NCI-H1694 (cell line): ENCODE measurements at places on chromosomes 6 and 20.

GRCh38 chr20:17898548-17898994, 70.0 kb downstream of the SNX5 start:
- no peak for DNase-seq

DNA sequence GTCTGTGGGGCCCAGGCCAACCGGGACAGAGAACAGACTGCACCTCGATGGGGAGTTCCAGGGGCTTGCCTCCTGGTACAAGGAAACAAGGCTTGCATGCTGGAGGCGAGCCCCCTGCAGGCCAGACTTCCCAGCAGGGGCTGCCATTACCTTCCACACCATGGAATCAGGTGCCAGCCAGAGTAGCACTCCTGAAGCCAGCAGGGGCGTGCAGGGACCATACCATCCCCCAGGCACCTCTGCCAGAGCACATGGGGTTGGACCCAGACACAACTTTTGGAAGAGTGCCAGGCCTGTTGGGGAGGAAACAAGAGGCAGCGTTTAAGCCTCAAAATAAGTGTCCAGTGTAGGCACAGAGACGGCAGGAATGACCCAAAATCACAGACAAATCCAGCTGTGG, 6.5 kb downstream of the DDO start:
- no peak for DNase-seq

DNA sequence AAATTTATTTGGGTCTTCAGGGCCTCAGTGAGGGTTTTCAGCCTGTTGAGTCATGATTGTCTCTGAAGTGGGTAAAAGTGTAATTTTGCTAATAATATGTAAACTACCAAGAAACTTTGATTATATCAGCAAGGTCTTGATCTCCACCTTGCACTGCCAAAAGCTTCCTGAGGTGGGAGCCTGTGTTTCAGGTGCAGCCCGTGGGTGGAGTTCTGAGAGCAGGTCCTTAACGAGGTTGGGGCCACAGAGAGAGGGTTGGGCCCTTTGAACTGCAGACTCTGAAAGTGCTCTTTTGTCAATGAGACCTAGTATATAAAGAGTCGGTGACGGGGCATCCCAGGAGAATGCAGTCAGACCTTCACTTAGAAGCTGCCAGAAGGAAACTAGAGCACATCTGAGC, 129.7 kb upstream of the MAP3K4 start:
- no peak for DNase-seq

DNA sequence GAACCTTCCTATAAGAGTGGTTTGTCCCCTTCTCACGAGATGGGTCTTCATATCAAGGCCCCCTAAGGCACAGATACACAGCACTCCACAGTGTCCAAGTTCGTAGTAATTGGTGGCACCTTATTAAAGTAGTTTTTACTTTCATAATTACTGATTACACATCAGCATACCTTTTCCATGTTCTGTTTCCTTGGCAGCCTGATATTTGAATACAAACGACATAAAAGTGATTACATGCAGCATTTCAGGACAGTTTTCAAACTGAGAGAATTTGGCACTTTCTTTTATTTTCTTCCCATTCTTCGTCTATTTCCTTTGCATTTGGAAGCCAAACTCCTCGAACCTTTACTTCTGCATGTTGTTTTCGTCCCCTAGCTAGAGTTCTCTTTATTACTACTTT, 139.7 kb downstream of the MTHFD1L start:
- no peak for DNase-seq

DNA sequence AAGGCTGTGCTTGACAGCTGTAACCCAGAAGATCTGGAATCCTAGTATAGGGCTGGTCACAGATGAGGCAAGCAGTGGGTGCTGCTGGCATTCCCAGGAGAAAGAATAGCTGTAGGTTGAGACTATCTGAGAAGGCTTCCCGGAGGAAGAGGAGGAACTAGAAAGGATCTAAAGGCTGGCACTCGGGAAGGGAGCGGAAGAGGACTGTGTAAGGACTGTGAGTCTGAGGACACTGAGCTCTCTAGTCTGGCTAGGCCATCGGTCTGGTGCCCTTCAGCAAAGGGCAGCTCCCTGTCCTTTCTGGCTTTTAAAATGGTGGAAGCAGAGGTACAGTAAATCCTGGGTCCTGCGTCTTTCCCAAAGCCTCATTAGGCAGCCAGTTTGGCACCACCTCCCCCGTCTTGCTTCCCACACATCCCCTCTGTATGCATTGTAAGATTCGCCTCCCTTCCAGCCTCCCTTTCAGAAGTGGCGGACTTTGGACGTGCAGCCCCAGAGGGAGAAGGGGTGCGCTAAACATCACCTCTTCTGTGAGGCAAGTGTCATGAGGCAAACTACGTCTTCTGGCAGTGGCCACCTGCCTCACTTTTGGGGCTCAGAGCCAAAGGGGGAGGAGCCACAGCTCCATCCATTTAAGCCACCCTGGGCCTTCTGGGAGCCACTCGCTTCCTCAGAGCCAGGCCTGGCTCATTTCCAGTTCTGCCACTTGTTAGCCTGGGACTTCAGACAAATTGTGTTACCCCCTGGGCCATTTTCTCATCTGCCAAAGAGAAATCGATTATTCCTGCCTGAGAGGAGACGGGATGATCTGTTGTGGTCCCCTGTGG, 8.6 kb downstream of the SNPH start:
- no peak for DNase-seq

DNA sequence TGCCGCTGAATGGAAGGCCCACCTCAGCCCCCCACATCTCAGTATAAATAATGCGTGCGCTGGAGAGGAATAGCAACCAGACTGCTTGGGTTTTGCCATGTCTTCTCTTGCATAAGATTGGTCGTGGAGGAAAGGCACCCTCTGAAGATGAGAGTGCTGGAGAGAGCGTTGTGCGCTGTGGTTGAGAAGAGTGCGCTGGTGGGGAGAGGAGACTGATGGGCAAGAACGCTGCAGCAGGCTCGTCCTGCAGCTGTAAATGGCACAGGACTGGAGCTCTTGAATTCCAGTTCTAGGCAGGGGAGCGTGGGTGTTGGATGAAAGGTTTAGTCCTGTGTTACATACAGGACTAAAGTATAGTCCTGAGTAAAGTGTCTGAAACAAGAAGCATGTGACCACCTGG, 51.5 kb downstream of the RPRD1B start:
- DNase-seq, result no peak

DNA sequence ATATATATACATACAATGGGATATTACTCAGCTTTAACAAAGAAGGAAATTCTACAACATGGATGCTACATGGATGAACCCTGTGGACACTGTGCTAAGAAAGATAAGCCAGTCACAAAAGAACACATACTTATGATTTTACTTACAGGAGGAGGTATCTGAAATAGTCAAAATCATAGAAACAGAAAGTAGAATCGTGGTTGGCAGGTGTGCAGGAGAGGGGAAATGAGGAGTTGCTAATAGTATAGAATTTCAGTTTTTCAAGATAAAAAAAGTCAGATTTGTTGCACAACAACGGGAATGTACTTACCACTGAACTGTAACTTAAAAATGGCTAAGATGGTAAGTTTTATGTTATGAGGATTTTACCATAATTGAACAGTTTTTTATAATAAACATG, 706.3 kb downstream of the TFAP2A start:
- DNase-seq, result no peak

- DNase-seq, result no peak
These were observed 15.9 kb downstream of the BEND6 start for GRCh38 chr6:56970849-56971248.

DNA sequence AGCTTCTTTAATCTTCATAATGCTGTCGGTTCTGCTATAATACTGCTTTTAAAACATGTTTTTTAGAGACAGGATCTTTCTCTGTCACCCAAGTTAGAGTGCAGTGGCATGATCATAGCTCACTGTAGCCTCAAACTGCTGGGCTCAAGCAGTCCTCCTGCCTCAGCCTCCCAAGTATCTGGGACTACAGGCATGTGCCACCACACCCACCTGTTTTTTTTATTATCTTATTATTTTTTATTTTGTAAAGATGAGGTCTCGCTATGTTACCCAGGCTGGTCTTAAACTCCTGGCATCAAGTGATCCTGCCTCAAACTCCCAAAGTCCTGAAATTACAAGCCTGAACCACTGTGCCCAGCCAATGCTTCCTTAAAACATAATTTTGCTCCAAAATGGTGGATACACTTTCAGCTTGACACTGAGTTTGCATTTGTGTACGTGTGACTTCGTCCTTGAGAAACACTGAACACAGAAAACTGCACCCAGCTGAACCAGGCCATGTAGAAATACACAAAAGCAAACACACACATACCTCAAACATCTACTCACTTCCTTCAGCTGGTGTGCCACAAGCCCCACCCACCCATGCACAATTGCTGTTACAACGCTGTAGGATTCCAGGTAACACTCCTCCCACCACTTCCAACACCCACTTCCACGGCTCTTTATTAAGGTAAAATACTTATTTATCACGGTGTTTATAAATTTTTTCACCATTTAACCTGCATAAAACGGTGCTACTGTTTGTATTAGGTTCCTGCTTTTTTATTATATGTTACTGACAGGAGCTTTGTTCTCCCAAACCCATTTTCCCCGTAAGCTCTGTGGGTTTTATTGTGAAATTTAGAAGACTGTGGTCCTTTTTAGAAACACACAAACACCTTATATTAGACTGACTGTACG, 109.1 kb downstream of the TSHZ2 start:
- DNase-seq, result no peak

- DNase-seq, result no peak
These were observed 764 bp downstream of the DNTTIP1 start for GRCh38 chr20:45792317-45793118.

DNA sequence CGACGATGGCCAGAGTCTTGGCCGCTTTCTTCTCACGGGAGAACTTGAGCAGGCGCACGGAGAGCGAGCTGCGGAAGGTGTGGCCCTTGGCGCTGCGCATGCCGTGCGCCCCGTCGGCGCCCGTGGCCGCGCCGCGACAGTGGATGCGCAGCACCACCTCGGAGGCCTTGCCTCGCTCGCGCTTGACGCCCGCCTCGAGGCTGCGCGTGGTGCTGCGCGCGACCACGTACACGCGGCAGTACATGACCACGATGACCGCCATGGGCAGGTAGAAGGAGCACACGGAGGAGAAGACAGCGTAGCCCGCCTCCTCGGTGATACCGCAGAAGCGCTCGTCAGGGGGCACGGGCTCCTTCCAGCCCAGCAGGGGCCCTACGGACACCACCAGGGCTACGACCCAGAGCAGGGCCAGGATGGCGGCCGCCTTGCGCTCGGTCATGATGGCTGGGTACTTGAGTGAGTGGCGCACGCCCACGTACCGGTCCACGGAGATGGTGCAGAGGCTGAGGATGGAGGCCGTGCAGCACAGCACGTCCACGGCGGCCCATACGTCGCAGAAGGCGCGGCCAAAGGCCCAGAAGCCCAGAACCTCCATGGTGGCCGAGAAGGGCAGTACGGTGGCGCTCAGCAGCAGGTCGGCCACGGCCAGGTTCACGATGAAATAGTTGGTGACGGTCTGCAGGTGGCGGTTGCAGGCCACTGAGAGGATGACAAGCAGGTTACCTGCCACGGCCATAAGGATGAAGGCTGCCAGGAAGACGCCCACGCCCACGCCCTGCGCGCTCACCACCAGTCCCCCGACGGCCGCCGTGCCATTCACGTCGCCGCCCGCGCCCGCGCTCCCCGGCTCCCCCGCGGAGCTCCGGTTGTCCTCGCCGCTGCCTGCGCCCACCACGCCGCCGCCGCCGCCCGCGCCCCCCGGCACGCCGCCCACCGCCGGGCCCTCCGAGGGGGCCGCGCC, 232.8 kb upstream of the RNF24 start:
- no peak for DNase-seq

- DNase-seq, result no peak
These were observed 119.9 kb upstream of the ASCC3 start for GRCh38 chr6:101001012-101001411.

- DNase-seq, result no peak
These were observed 587.0 kb upstream of the FLRT3 start for GRCh38 chr20:14924433-14924832.
